Brain microvascular endothelial cell (primary cell): ENCODE measurements at places on chromosomes 7 and 10.
A peak's percentile ranks its signal among the peaks of the same experiment; 100 is the strongest.

- no peak for DNase-seq
These were observed 98.5 kb downstream of the WDR37 start for GRCh38 chr10:1154531-1155295.

- no peak for DNase-seq
These were observed 138.6 kb downstream of the SORCS3 start for GRCh38 chr10:104779701-104780100.

GRCh38 chr10:10734356-10735064, 283.2 kb upstream of the CELF2 start:
- no peak for DNase-seq

- no peak for DNase-seq
These were observed 56.4 kb downstream of the TLL2 start for GRCh38 chr10:96457341-96457740.

DNA sequence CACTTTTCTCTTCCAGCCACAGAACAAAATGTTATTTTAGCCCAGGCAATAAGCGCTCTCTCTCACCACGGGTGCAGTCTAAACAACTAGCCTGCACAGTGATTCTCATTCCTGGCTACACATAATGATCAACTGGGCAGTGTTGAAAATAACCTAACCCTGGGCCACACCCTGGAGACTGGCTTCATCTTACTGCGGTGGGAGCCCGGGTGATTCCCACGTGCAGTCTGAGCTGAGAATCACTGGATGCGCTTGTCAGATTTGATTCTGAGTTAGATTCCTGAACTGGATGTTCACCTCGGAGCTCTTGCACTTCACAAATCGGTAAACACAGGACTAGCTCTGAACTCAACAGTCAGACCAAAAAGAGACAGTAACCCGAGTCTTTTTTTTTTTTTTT, 14.9 kb downstream of the ZC3HAV1 start:
- peak; percentile 22 for DNase-seq

DNA sequence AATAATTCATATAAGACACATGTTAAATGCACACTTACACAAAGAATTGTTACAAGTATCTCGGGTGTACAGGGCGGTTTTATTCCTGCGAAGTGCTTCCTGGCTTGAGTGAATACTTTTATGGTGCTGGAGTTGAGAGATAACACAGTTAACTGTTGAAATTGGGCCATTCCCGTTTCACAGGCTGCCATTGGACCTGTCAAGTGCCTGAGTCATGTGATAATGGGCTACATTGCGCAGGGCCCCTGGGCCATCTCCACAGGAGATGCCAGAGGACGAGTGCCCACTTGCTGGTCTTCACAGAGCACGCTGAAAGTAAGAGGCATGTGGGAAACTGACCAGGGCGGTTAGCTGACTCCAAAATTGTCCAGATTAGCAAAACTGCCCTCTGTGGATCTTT, 4.8 kb downstream of the FBH1 start:
- DNase-seq = no peak

DNA sequence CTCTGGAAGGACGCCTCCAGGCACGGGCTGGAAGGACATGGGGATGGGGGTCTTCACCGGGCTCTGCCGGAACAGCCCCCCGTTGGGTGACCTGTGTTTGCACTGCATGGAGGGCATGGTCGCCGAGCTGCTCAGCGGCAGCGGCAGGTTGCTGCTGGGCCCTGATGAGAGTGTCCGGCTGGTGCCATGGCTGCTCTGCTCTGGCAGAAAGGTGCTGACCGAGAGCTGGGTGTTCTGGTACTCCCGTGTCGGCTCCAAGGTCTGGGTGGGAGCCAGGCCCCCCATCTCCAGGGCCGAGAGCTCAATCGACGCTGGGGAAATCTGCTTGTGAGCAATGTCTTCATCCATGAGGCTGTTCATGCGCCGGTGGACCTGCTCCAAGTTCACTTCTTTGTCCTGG, 764.3 kb downstream of the GRID1 start:
- DNase-seq = no peak

DNA sequence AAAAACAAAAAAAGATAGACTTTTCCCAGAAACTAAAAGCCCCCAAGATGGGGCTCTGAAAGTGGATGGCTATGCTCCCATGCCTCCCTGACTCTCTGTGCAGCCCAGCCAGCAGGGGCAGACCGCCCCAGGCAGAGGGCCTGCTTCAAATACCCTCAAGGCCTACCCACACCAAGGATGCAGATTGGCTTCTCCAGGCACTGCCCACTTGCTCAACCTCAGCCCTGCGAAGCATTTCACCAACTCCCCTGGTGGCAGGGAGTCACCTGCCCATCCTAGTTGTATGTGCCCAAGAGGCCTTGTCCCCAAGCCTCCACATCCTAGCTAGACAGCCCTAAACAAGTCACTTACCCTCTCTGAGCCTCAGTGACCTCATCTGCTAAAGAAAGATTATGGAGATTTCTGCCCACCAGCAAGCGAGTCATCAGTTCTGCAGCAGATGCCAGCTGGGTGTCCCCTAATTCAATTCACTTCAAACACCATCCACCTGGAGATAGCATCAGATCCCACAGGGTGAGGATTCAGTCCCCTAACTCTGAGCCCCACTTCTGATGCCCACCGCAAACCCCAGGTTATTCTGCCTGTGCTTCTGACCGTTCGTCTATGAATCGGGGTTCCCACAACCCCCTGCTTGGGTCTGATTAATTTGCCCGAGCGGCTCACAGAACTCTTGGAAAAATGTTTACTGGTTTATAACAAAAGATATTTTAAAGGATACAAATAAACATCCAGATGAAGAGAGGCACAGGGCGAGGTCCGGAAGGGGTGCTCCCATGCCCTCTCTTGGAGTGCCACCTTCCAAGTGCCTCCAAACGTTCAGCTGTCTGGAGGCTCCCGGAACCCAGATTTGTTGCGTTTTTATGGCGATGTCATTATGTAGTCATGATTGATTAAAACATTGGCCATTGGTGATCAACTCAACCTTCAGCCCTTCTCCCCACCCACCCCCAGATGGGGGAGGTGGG, 18.6 kb upstream of the ZMIZ1 start:
- DNase-seq = no peak

GRCh38 chr7:40709062-40709964, 574.5 kb downstream of the SUGCT start:
- DNase-seq = no peak

- no peak for DNase-seq
These were observed 7.7 kb downstream of the FRG2B start for GRCh38 chr10:133618851-133619250.

DNA sequence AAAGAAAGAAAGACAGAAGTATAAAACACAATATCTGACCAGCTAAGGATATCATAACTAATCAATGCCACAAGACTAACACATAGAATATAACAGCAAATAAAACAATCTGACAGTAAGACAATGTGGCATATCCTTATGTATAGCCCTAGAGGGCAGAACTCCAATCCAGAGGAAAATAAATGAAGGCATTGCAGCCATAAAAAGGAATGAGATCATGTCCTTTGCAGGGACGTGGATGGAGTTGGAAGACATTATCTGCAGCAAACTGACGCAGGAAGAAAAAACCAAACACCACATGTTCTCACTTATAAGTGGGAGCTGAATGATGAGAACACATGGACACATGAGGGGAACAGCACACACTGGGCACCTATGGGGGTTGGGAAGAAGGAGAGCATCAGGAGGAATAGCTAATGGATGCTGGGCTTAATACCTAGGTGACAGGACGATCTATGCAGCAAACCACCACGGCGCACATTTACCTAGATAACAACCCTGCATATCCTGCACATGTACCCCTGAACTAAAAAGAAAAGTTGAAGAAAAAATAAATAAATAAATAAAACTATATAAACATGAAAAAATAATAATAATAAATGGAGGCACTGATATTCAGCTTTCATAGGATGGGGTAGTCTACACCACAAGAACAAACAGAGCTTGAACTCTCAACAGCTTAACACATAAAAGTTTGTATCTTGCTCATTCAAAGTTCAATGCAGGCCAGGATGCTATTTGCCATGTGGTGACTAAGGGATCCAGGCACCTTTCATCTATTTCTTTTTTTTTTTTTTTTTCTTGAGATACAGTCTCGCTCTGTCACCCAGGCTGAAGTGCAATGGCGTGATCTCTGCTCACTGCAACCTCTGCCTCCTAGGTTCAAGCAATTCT, 66.1 kb upstream of the KAT6B start:
- DNase-seq = no peak

DNA sequence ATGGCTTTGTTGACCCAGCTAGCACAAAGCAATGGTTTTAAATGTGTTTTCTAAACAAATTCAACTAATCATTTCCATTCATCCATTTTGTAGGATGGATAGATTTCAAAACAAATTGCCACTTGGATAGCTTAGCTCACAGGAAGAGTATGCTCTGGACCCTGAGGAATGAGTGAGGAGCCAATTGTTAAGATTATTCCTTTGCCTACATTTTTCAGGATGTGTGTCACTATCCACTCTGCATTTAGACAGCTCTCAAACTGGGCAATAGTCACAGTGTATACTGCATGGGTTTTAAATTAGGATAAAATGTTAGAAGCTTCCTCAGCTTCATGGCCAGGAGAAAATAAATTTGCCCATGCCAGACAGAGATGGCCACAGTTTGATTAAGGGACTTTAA, 605.6 kb upstream of the TEX47 start:
- no peak for DNase-seq

DNA sequence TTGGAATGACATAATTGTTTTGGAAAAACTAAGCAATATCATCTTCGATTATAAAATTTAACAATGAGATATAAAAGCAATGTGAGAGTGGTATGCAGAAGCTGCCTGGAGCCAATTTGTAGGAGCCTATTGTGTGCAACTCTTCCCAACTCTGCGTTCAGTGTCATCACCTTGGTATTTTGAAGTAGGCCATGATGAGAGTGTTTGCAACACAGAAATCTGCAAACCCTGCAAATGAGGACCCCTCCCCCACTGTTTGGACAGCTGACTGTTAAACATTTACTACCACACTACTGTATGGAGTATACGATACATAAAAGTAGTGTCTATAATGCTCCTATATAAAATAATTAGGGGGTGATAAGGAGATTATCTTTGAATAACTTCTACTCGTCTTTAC, 531.3 kb downstream of the ATRNL1 start:
- DNase-seq = peak; percentile 45

GRCh38 chr7:158318511-158318913, 269.1 kb downstream of the PTPRN2 start:
- no peak for DNase-seq

DNA sequence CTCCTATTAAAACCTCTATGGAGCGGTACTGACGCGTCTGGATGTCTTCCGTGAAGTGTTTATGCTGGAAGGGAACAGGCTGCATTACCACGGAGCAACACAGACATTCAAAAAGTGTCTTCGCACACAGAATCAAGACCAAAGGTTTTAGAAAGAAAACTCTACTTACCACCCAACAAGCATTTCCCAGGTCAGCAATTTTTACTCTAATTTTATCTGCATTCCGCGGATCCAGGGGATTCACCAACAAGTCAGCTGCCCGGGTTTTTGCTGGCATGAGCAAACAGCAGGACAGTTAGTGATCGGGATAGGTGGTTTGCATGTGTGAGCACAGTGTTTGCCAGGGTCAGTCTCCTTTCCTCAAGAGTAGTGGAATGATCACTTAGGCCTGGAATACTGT, 118.8 kb downstream of the KMT2E start:
- no peak for DNase-seq

- DNase-seq = no peak
These were observed 550.3 kb downstream of the GRM8 start for GRCh38 chr7:126702242-126703016.

DNA sequence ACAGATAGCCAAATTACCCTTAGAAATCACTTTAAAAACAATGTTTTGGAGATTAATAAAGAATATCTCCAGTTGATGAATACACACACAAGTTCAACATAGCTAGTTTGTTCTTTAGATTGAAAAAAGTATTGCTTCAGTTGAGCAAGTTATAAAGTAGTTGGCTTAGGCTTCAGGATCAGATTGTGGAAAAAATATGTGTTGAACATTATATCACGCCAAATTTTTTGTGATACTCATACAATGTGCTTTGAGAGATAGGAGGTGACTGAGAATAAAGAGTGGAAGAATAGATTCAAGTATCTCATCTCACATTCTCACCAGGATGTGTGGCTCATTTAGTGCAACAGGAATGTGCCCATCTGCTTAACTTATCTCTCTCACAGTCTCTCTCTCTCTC, 553.3 kb downstream of the HTR7 start:
- no peak for DNase-seq

DNA sequence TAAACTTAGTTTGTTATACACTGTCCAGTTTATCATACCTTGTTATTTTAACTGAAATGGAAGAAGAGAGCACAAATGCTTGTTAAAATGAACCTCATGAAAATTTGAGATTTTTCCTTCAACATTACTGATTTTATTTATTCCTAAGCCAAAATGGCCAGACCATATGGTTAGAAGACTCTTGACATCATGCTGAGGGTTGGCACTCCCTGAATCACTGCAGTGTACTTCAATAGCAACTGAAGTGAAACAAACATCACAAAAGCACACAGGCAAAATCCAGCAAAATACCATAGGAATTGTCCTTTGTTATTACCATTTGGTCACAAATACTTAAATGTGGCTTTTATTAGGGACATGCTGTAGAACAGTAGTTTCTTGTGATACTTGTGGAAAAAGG, 347.8 kb downstream of the NXPH1 start:
- no peak for DNase-seq

DNA sequence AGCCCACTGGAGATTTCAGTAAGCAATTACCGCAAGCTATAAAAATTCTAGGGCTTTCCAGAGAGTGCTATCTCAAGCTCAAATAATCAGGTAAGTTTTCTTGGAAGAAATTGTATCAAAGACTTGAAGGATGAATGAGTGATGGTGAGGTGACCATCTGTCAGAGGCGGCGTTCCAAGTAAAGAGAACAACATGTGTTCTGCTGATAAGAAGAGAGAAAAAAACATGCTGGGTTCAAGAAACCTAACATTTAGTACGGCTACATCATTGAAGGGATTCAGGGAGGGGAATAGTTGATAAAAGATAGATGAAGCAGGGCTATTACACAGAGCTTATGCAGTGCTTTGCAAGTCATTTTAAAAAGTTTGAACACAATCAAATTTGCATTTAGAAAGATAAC, 100.7 kb downstream of the GNAI1 start:
- no peak for DNase-seq

- DNase-seq = no peak
These were observed 12.9 kb downstream of the SLC16A12 start for GRCh38 chr10:89522463-89522862.

DNA sequence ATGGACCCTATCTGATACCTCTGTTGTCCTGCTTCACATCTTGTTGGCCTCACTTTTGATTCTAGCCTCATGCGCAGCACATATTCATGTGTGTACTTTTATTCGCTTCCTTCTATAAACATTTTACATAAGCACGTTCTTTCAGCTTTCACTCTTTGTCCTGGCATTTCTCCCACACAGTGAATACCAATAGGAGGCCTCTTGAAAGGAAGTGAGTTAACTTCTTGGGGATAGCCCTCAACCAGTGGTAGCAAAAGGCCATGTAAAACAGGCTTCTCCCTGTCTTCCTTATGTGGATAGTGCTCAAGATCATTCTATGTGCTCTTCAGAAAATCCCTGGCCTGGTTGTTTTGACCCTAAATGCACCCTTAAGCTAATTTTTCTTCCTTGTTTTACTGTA, 633.9 kb upstream of the MBL2 start:
- DNase-seq = peak; percentile 10
